ENCODE measurements at places on chromosomes 2 and 18. TPM values are rescaled to one million over a fixed set of nuclear protein-coding genes. Genes with fewer than 3 reads are reported as not detected.

DNA sequence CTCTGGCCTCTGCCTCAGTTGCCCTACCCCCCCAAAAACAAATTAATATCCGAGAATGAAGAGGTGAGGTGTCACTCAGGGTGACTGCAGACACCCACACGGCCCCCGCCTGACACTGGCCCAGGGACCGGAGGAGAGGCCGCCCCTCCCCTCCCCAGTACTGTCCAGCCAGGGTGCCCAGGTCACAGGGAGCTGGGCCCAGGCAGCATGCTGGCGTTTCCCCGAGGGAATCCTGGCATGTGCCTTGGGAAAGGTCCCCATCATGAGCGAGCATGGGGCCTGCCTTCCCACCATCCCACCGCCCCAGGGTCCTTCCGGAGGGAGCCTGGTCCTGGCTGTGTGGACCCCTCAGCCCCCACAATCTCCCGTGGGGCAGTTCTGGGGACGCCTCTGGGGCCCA, 3.0 kb downstream of the MAB21L4 start:
- DNase-seq = peak; percentile 42
- H3K4me3 ChIP-seq = no peak overlapping the region
- no peaks in the 10 kb centered on the region for H3K27me3 ChIP-seq
- H3K27ac ChIP-seq = no peak overlapping the region
- no peaks in the 10 kb centered on the region for H3K36me3 ChIP-seq

GRCh38 chr2:120710256-120710655, 25.4 kb upstream of the GLI2 start:
- no peaks in the 10 kb centered on the region for H3K27me3 ChIP-seq
- no peak overlapping the region for H3K4me3 ChIP-seq

DNA sequence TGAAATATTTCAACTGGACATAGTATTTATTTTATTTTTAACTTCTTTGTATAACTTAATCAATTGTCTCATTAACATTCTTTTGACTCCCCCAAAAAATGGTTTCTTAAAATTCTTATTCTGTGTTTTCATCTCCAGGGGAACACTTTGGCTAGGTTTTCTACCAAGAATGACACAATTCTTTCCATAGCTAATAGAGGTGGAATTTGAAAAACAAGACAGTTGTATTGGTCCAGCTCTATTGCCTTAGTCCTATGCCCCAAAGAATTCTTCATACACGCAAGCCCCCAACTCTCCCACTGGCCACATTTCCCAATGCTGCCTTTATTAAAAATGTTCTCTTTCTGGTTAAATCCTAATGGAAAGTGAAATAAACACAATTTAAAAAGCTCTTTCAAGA, 104.7 kb upstream of the PKDCC start:
- DNase-seq = no peak
- H3K36me3 ChIP-seq = no peaks in the 10 kb centered on the region
- peaks cover 8% of the 10 kb centered on the region for H3K4me1 ChIP-seq

ZSWIM2 gene
- not detected for total RNA-seq

CIB4 gene
- not detected for total RNA-seq

SPDYA gene
- total RNA-seq = 0.24 TPM

DNA sequence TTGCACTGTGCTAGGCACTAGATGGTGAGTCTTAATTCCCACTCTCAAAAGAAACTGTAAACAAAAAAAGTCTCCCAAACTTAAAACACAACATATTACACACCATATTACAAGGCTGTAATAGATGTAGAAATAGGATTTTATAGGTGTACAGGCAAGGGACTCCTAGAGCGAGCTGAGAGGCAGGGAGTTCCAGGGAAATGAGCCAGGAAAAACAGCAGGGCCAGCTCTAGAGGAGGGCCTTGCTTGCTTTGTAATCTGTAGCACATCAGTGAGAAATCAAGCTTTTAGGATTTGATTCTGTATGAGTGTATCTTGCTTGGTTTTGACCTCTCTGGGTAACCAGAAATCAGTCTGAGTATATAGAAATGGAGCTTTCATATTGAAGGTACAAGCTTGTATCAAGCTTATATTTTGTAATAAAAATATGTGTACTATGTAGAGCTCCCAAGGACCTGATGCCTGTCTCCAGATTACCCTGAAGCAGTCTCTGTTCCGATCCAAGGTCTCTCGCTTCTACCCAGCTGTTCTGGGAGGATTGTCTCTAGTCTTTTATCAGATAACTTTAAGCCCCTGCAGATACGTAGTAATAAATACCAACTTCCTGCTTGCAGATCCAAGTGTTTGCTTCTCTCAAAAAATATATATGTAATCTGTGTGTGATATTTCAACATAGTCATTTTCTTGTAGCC, 73.0 kb downstream of the MYO1B start:
- DNase-seq = no peak
- no peaks in the 10 kb centered on the region for H3K4me1 ChIP-seq
- H3K36me3 ChIP-seq = no peaks in the 10 kb centered on the region
- H3K27ac ChIP-seq = no peak overlapping the region
- no peak overlapping the region for H3K4me3 ChIP-seq

- no peak overlapping the region for H3K27ac ChIP-seq
- no peaks in the 10 kb centered on the region for H3K4me1 ChIP-seq
- no peaks in the 10 kb centered on the region for H3K27me3 ChIP-seq
- no peaks in the 10 kb centered on the region for H3K36me3 ChIP-seq
- no peak for DNase-seq
Observed at GRCh38 chr2:73561422-73561821, 80.8 kb downstream of the NAT8 start.

DNA sequence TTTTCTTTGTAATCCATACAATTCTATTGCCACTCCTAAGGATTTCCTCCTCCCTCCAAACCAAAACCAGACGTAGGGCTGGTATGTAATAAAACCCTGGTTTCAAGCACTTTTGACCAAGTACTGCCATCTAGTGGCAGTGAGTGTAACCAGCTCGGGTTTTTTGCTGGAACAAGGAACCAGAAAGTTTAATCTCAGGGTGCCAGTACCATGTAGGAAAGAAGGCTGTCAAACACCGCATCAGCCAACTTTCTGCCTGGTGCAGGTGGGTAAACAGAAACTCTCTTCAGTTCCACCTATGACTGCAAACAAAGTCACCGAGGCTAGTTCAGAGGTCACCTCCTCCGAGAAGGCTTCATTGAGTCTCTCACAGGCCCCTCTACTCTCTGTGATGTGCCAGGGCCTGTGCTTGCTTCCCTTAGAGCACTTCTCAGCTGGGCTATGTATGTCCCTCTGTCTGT, 10.2 kb upstream of the THNSL2 start:
- no peak overlapping the region for H3K4me3 ChIP-seq
- DNase-seq = no peak
- no peaks in the 10 kb centered on the region for H3K36me3 ChIP-seq
- H3K27ac ChIP-seq = no peak overlapping the region
- H3K27me3 ChIP-seq = no peaks in the 10 kb centered on the region

PSMA8 gene
- total RNA-seq = not detected

- H3K27me3 ChIP-seq = no peaks in the 10 kb centered on the region
- no peaks in the 10 kb centered on the region for H3K36me3 ChIP-seq
- no peak for DNase-seq
- no peak overlapping the region for H3K4me3 ChIP-seq
- H3K4me1 ChIP-seq = no peaks in the 10 kb centered on the region
Observed at GRCh38 chr2:236782938-236783337, 213.3 kb downstream of the ACKR3 start.

GRCh38 chr2:67666386-67667053, 269.4 kb downstream of the ETAA1 start:
- no peaks in the 10 kb centered on the region for H3K27me3 ChIP-seq
- H3K4me1 ChIP-seq = peaks cover 40% of the 10 kb centered on the region
- H3K27ac ChIP-seq = peak overlapping the region; percentile 79
- H3K36me3 ChIP-seq = no peaks in the 10 kb centered on the region
- H3K4me3 ChIP-seq = no peak overlapping the region

DNA sequence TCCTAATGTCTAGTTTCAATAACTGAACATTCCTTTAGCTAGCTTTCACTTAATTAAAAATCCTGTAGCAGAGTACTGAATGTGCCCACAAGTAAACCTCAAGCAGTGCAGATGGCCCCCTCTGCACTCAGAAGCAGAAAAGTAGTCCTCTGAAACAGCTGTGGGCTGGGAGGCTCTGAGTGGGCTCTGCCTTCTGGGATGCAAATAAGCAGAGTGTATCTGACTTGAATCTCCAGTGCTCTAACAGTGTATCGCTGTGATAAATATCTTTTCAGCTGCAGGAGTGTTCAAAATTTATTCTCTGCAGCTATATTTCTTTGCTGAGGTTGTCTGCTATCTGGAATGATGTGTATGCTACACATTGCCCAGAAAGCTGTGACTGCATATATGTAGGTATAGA, 44.8 kb upstream of the SYT4 start:
- DNase-seq = no peak
- H3K27ac ChIP-seq = no peak overlapping the region
- no peaks in the 10 kb centered on the region for H3K36me3 ChIP-seq
- no peak overlapping the region for H3K4me3 ChIP-seq

DNA sequence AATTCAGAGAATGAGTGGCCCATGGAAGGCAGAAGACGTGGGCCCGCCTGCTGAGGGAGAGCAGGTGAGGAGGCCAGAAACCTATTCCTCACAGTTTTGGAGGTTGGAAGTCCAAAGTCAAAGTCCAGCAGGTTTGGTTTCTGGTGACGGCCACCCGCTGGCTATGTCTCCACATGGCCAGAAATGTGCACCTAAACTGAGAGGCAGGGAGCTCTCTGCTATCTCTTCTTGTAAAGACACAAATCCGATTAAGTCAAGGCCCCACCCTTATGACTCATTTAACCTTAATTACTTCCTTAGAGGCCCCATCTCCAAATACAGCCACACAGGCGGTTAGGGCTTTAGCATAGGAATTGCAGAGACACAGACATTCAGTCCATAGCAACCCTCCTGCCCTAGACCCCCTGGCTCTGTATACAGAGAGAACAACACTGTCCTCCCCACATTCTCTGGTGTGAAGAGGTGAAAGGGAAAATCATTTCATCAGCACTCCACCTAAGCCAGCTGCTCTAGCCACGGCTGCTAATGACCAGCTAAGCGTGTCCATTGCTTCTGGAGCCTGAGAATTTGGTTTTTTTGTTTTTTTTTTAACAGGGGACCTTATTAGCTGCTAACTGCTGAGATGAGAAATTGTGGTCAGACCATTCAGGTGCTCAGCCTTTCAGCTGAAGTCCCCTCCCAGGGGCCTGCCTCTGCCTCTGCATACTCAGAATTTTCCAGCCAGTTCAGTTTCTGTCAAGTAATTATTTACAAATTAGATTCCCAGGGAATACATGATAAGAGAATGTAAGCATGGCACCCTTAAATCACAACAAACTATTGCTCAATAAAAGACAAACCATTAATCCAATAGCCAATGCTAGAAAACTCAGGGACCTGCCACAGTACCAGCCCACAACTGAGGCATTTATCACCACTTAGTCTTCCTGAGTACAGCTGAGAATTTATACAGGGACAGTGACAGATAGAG, 368.7 kb upstream of the ID2 start:
- H3K4me1 ChIP-seq = no peaks in the 10 kb centered on the region
- H3K27me3 ChIP-seq = no peaks in the 10 kb centered on the region
- DNase-seq = no peak
- no peaks in the 10 kb centered on the region for H3K36me3 ChIP-seq
